Stimulated activated CD8-positive, alpha-beta memory T cell treated with anti-CD3 and anti-CD28 coated beads, Interleukin-7, amount 100 ng/mL, for 48 hours (primary cell): ENCODE measurements at places on chromosomes 1 and 21.

DNA sequence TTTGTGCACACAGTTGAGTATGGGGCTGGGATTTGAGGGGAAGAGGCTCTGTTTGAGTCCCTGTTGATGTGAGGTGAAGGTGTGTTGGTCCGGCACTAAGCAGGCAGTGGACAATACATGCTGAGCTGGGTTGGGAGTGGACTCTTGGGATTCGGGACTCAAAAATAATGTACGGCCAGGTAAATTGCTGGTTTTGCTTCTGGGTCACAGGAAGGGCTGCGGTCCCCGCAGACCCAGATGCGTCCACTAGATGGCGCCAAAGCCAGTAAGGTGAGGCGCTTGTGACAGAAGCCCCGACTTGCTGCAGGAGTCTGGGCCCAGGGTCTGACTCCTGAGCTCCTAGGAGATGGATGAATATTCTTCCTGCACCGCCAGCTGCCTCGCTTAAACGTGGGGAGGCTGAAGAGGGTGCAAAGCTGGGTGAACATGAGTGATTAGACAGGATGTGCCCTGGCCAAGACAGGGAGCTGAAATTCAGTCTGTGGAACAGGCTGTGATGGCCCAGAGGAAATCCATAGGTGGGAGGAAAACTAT is 61.4 kb downstream of the ACBD3 start:
- peak; percentile 76 for DNase-seq

DNA sequence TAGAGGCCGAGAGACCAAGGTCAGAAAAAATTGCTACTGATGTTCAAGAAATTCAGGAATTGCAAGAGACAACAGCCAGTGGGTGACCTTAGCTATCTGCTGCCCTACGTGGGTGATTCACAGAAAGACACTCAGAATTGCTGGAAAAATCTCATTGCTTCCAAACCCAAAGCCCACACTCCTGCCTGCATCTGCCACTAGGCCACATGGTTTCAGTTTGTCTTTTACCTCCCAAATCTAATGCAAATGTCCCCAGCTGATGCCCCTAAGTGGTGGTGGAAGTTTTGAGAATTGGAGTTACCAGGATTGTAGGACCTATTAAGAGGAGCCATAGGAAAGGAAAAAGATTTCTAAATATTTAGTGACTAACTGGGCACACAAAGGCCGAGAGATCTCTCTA is 341.5 kb upstream of the CHRM3 start:
- DNase-seq, result no peak

DNA sequence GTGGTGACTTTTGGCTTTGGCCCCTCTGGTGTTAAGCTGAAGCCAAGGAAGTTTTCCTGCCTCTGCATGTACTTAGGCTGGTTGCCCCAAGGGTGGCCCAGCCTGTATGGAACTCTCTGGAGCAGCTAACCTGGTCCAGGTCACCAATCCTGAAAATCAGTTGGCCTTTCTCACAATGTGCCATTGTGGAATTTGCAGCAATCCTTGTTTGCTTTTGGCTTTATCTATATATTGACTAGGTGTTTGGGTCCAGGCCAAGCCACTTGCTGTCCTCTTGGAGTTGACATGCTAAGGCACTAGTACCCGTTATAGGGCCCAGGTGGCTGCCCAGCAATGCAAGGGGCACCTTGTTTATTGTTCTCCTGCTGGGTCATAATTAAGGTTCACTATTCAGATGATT is 124.6 kb downstream of the CAMTA1 start:
- DNase-seq, result no peak

DNA sequence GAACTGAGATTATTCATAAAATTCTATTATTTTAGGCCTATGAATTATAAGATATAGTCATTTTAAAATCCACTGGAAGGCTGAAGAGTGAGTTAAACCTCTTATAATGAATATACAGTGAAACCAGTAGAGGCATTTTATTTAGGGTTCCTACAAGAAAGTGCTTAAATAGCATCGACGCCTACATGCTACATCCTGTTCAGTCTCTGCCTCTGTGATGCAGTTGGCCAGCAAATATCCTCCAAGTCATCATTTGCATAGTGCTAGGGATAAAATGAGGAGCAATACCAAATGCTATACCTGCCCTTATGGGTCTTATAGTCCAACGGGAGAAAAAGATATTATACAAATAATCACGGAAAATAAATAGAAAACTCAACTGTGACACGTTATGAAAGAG is 59.6 kb downstream of the EDEM3 start:
- no peak for DNase-seq

DNA sequence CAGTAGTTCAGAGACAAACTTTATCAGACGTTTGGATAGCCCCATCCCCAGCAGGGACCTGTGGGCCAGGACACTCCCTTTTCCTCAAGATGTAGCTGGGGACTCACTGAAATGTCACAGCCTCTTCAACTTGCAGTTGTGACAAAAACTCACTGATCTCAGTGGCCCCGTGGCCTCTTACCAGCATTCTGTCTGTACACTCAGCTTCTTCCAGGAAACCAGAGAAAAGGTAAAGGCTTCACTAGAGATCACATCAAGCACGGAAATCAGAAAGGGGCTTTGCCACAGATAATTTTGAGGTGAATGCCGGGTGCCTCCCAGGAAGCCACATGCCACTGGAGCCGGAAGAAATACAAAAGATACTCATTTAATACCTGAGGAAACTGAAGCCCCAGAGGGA is 122.2 kb downstream of the CCDC185 start:
- DNase-seq, result peak; percentile 21

DNA sequence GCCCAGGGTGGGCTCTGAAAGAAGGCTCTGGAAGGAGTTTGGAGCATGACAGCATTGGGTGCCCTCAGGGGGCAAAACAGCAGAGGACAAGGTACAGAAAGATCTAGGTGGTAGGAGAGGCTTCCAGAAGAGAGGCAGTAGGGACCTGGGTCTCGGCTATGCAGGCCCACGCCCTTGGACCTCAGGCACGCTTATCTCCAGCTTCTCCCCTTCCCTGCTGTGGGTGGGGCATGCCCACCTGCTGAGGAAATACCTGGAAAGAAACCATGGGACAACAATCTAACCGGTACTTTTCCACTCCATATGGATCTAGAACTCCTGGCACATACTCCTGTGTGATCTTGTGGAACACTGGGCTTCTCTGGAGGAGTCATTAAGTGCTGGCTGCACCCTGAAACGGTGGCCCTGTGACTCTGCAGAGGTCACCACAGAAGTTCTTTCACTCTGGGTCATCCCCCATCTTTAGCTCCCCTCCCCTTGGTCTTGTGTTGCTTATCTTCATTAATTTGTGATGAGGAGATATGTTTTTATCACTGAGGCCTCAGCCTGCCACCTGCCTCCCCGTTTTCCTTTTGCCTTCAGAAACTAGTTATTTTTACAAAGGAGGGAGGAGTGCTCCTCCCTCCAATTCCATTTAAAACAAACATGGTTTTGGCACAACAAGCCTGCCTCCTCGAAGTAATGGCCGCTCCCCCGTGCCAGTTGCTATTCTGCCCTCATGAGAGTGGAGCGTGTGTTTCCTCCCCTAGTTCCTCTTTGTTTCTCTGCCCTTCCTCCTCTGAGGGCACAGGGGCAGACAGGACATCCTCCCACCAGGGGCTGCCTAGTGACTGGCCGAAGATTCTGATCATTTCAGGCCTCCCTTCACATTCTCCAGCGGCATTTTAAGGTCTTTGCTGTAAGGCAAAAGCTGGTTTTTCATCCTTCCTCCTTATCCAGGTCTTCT is 78.0 kb upstream of the ATP5PO start:
- DNase-seq, result no peak

GRCh38 chr1:184951788-184952187 is 22.5 kb downstream of the NIBAN1 start:
- no peak for DNase-seq

DNA sequence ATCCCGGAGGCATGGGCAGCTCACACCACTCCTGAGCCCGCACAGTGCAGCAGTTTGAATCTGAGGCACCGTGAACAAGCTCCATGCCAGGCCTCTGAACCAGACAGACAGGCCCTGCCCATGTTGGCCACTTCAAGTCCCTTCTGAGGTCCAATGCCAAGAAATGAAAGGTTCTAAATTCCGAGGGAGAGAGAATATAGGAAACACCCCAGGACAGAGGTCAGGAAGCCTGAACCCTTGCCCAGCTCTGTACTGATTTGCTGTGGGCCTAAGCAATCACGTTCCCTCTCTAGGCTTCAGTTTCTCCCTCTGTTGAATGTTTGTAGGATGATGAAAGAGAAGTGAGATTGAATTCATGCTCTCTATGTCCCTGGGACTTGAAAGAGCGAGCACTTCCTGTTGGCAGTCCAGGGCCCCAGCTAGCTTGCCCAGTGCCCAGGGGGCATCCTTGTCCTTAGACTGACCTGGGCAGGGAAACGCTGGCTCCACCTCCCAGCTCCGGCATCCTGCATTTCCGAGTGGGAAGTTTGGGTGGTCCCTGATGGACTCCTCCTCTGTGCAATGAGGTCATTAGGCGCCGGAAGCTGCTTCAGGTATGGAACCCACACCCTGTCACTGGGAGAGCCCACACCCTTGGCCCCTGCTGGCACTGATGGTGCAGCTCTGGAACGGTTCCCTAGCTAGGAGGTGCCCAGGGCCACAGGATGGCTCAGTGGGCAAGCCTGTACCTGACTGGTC is 242.4 kb upstream of the TMEM51 start:
- no peak for DNase-seq
